ENCODE measurements at places on chromosomes 7 and 10.

- DNase-seq: no peak
Observed at GRCh38 chr10:5723692-5724091, 39.1 kb downstream of the TASOR2 start.

GRCh38 chr10:104376784-104377300 lies 23.2 kb downstream of the CFAP58 start:
- no peak for DNase-seq

- no peak for DNase-seq
Observed at GRCh38 chr10:1961989-1962388, 224.7 kb upstream of the ADARB2 start.

GRCh38 chr7:17274551-17275245 lies 23.8 kb upstream of the AHR start:
- DNase-seq: no peak

DNA sequence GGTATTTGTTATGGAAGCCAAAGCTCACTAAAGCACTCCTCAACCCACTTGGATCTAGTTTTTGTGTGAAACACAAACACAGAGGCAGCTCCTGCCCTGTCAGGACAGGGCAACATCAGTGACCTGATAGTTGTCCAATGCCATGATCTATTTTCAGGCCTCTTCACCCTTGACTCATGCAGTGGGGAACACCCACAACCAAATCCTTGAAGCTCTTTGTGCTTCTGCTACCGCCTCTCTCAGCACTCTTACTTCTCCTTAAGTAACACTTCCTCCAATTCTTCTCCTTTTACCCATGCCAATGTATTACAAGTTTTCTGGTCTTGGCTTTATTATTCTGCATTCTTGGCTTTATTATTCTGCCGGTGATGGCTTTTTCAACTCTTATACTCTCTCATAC lies 425.3 kb downstream of the INHBA start:
- no peak for DNase-seq

GRCh38 chr7:14579971-14580370 lies 322.6 kb downstream of the DGKB start:
- no peak for DNase-seq

DNA sequence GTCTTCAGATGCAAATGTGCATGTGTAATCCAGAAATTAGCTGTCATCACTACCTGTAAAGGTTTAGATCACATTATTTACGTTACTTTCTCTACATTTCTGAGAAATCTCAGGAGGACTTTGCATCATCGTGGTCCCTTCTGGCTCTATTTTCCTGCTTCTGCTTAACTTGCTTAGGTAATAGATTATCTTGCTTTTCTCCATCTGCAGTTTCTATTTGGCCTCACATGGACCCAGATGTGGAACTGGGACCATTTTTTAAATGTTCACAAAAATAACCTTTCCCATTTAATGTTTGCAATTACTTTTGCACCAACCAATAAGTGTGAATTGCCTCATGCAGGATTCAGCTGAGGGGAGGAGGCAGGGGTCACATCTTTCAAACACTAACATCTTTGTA lies 278.4 kb upstream of the SEMA3C start:
- DNase-seq: no peak

- DNase-seq: no peak
Observed at GRCh38 chr7:7884855-7885254, 83.7 kb upstream of the GLCCI1 start.

DNA sequence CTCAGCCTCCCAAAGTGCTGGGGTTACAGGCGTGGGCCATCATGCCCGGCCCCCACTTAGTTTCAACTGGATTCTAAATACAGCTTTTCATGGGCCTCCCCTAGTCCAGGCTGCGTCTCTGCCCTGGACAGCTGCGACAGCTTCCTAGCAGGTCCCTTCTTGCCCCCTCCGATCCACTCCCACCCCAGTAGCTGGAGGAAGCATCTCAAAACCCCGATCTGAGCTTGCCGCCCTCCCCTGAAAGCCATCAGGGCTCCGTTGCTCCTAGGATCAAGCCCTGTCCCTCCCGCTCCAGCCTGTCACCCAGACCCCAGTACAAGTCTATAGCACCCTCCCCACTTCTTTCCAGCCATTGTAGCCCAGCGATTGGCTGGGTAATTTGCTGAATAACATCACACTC lies 64.5 kb downstream of the VWA2 start:
- no peak for DNase-seq

DNA sequence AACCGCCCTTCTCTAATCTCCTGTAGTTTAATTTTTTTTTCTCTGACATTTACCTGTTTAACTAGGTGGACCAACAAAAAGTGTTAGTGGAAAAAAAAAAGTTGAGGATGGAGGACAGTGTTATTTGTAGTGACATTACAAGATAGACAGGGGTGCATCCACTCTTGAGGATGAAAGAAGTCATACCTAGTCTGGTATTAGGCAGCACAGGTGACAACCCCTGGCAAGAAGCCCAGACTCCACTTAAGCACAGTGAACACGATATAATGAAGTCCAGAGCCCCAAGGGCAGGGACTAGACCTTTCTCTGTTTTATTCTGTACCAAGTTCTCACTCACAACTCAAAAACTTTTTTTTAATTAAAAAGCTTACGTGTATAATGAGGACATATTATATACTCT lies 268.4 kb downstream of the GPR37 start:
- DNase-seq: no peak

- no peak for DNase-seq
Observed at GRCh38 chr7:125241548-125241947, 311.9 kb upstream of the POT1 start.

- DNase-seq: no peak
Observed at GRCh38 chr7:11818281-11818680, 13.7 kb downstream of the THSD7A start.

DNA sequence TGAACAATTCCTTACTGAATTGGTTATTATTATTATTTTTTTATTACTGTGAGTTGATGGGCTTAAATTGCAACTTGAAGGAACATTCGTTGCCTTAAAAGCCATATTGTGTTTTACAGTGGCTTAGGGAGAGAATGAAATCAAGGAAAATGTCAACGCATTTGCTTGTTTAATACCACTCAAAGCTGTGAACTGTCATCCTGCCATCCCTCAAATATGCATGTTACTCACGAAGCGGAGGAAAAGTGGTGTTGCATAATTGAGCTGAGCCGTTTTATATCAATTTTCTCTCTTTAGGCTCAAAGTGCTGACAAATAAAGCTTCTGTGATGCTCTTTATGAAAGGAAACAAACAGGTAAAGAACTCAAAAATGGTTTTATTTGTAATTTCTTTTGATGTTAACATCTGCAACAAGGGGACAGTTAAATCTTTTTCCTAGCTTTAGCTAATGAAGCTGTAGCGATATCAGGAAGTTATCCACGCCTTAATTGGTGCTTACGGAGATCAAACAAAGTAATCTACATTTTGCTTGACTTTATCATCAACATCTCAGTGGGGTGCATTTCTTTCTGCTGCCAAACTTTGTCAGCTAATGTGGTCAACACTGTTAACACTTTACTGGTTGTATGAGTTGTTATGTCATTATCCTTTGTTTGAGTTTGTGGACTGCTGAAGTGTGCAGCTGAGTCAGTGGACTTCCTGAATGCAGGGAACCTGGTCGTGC lies 33.1 kb downstream of the GLRX3 start:
- DNase-seq: no peak

DNA sequence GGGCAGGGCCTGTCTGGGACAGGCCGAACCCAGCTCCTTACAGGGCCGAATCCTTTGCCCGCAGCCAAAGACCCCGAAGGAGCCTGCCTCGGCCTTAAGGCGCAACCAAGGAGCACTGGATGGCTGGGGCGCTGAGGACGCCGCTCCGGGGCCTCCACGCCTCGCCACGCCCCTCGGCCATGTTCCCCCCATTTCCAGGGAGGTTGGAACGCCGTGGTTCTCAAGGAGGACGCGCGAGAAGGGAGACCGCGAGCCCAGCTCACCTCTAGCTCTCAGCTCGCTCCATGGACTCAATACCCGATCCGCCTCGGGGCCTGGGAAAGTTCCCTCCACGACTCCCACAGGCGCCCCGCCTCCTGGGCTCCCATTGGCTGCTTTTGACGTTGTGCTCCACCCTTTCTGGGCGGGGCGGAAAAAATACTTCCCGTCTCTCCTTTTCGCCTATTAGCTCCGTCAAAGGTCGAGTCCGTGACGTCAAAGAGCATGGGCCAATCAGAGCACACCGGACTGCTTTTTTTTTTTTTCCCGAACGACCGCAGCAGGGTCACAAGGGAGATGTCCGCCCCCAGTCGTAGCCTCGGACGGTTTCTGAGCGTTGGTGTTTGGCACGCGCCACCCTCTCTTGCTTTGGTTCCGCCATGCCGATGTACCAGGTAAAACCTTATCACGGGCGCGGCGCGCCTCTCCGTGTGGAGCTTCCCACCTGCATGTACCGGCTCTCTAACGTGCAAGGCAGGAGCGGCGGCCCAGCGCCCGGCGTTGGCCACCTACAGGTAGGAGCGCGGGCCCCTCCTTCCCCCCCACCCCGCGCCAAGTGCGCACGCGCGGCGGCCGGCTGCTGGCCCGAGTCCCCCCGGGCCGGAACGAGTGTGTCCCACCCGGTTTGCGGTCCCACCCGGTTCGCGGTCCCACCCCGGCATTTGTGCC lies 305.7 kb downstream of the TYW1 start:
- peak; percentile 94 for DNase-seq

- DNase-seq: no peak
Observed at GRCh38 chr7:27073076-27073475, 22.7 kb downstream of the HOXA1 start.

DNA sequence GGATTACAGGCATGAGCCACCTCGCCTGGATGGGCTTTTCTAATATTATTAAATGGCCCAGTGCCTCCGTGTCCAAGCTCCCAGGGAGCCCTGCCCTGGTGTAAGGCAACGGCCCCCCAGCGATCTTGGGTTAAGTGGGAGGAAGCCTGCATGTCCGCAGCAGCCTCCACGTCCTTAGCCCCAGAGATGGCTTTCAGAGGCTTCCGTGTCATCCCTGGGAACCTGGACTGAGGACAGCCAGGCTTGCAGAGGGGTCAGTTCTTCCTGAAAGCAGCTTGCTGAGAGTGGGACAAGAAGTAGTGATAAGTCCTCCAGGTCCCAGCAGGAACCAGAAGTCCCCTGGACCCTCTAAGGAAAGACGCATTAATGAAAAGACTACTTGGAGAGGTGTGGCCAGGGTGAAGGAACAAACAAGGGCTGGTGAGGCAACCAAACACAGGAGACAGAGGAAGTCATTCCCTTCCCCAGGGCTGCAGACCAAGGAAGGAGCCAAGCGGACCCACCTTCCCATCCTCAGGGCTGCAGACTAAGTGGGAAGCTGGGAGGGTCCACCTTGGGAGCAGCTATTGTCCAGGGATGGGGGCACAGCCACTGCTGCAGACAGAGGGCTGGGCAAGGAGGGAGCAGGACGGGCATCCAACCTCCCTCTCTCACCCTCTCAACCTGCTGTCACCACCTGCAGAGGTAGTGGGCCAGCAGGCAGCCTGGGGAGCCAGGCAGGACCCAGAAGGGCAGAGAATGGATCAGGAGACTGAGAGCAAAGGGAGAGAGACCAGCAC lies 13.0 kb upstream of the INSIG1 start:
- DNase-seq: no peak
